ENCODE measurements at places on chromosomes 1 and 21.
A peak's percentile ranks its signal among the peaks of the same experiment; 100 is the strongest.

DNA sequence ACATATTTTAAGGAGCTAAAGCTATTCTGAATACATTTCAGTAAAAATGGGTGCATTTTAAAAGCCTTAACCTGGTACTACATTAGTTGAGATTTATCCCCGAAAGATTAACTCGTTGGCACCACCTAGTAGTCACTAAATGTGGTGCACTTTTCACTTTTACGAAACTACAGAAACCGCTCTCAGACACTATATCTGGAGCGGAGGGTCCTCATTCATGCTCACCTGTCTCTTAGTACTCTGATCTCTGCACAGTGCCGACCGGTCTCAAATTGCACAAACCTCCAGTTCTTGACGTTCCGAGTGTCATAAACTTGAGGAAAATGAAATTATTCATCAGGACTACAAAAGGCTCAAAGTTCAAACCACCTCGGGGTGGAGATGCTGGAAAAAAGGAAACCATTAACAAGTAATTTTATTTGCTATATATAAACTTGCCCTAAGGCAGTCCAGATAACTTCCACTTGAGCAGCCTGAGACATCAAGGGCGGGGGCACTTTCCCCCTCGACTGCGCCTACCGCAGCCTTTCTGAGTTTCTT, 722 bp downstream of the LZIC start:
- DNase-seq = peak; percentile 63

- no peak for DNase-seq
Observed at GRCh38 chr1:84152649-84153056, 8.6 kb downstream of the PRKACB start.

- peak; percentile 61 for DNase-seq
Observed at GRCh38 chr21:34582506-34583150, 32.3 kb downstream of the RCAN1 start.

GRCh38 chr1:183198463-183198862, 12.4 kb downstream of the LAMC2 start:
- no peak for DNase-seq

DNA sequence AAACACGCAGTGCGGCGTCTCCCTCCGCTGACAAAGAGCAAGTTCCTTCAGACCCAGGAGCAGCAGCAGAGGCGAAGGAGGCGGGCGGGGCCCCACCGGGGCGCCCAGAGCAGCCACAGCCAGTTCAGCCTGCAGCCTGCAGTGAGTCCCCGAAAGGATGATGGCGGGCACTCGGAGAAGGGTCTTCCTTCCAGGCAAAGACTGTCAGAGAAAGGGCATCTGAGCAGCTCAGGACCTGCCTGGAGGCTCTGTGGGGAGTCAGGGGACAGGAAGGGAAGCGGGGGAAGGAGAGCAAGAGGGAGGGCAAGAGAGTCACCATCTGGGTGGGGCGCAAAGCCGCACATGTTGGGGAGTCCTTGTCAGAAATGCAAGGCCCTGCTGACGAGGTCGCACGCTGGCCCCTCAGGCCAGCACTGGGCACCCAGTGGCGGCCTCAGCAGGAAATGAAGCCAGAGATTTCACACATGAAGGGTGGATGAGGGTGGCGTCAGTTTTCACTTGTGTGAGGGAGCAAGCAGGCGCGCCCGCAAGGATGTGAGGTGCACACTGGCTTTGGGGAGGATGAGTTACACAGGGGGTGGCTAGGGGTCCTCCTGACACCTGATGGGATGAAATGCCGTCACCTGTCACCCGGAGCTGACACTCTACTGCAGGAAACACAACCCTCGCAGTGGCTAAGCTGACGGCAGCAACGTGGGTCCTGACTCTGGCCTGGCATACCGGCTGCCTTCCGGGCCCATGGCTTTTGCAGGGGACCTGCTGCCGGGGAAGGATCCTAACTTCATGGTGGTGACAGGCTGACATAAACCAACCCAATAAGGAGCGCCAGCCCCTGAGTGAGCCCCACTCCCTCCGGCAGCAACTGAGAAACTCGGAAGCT, 6.6 kb downstream of the LRRC47 start:
- no peak for DNase-seq

DNA sequence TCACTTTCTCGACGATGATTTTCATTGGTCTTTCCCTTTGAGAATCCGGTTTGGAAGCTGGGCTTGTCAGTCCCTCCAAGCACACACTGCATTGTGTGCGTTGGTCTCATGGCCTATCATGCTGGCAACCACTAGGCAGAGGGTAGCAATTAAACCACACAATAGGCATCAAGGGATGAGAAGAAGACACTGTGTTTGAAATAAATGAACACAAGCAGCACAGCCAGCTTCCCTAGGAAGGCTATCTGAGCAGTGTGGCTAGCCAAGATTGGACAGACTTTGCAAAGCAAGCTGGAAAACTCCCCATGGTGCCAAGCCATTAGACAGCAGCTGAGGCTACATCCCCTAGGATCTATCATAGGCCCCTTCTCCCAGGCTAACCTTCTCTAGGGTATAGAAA, 288.7 kb downstream of the NUF2 start:
- DNase-seq = no peak

GRCh38 chr1:13931226-13931625, 231.2 kb downstream of the PRDM2 start:
- no peak for DNase-seq

- DNase-seq = no peak
Observed at GRCh38 chr21:40972151-40972550, 125.2 kb upstream of the DSCAM start.

- no peak for DNase-seq
Observed at GRCh38 chr1:184366997-184367396, 19.8 kb upstream of the C1orf21 start.
